ENCODE measurements at places on chromosomes 13 and 19. TPM values are rescaled to one million over a fixed set of nuclear protein-coding genes. Genes with fewer than 3 reads are reported as not detected.

The C19orf47 gene
- 16.9 TPM for total RNA-seq

The HIPK4 gene
- 0.18 TPM for total RNA-seq

The PGLYRP1 gene
- total RNA-seq: not detected

GRCh38 chr13:49356223-49356622 lies 87.6 kb downstream of the CAB39L start:
- peaks cover 12% of the 10 kb centered on the region for H3K36me3 ChIP-seq
- DNase-seq: no peak
- no peak overlapping the region for H3K4me3 ChIP-seq
- H3K4me1 ChIP-seq: peaks cover 1% of the 10 kb centered on the region
- H3K27ac ChIP-seq: no peak overlapping the region

DNA sequence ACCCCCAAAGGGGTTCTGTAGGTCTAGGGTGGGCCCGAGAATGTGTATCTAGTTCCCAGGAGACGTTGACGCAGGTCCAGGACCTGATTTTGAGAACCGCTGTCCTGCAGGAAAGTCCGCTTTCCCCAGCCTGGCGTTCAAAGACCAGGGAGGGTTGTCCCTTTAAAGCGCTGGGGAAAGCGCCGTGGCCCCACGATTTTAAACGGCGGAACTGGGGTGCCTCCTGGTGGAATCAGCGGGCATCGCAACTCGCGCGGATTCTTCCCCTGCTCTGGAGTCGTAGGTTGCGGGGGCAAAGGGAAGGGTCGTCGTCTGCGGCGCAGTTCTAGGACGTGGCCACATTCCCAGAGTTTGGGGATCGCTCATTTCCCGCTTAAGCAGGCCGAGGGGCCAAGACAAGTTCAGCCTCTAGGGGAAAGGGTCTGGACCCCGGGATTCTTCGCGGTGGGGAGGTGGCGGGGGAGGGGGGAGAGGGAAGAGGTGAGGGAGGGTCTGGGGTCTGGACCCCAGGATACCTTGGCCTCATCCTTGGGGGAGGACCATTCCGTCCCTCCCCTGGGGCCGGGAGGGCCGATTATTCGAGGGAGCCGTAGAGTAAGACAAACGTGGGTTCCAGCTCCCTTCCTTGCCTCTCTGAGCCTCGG lies 7.7 kb downstream of the PNMA8B start:
- H3K4me3 ChIP-seq: no peak overlapping the region
- peak; percentile 64 for DNase-seq
- no peaks in the 10 kb centered on the region for H3K36me3 ChIP-seq
- peaks cover 62% of the 10 kb centered on the region for H3K27me3 ChIP-seq

DNA sequence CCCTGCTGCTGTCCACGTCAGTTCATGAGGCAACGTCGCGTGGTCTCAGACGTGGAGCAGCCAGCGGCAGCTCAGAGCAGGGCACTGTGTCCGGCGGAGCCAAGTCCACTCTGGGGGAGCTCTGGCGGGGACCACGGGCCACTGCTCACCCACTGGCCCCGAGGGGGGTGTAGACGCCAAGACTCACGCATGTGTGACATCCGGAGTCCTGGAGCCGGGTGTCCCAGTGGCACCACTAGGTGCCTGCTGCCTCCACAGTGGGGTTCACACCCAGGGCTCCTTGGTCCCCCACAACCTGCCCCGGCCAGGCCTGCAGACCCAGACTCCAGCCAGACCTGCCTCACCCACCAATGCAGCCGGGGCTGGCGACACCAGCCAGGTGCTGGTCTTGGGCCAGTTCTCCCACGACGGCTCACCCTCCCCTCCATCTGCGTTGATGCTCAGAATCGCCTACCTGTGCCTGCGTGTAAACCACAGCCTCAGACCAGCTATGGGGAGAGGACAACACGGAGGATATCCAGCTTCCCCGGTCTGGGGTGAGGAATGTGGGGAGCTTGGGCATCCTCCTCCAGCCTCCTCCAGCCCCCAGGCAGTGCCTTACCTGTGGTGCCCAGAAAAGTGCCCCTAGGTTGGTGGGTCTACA lies 6.6 kb downstream of the FSTL3 start:
- H3K27me3 ChIP-seq: no peaks in the 10 kb centered on the region
- no peak for DNase-seq
- peak overlapping the region; percentile 86 for H3K27ac ChIP-seq

- no peak for DNase-seq
- peaks cover 11% of the 10 kb centered on the region for H3K4me1 ChIP-seq
- no peaks in the 10 kb centered on the region for H3K27me3 ChIP-seq
- H3K36me3 ChIP-seq: peaks cover 36% of the 10 kb centered on the region
Observed at GRCh38 chr13:27065582-27065981, 106.0 kb downstream of the USP12 start.

DNA sequence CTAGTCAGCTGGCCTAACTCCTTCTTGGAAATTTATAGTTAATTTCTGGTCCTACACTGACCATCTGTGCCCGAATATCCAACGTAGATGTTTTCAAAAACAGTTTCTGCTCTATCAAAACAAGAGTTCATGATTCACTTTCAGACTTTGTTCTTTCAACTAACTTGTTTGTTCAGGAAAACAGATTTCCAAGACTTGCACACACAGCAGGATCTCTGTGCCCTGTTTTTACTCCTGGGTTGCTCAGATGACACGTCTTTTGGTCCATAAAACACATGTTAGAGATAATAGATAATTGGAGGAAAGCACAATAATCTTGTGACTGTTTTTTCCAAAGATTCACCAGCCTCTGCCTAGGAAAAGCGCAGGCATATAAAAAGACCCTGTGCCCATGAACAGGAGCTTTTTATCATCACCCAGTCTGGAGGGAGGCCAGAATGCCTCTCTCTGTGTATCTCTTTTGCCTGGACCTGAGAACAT lies 218.0 kb downstream of the IRS2 start:
- no peaks in the 10 kb centered on the region for H3K27me3 ChIP-seq
- peaks cover 16% of the 10 kb centered on the region for H3K4me1 ChIP-seq
- H3K36me3 ChIP-seq: no peaks in the 10 kb centered on the region
- H3K4me3 ChIP-seq: no peak overlapping the region

DNA sequence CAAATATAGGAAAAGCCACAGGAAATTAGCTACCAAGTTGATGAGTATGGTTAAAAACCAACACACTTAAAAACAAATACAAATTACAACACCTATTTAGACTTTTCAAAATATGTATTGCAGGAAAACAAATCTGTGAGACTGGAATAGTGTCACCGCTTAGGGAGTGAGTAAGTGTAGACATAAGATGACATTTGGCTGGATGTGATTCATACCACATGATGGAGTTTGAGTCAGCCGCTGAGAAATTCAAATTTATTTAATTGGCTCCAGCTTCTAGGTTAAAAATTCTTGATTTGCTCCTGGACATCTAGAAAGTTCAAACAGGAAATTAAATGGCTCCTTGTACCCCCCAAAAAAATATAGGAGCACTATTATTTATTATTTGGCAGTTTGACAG lies 531.7 kb downstream of the SLITRK1 start:
- no peaks in the 10 kb centered on the region for H3K36me3 ChIP-seq
- H3K27me3 ChIP-seq: no peaks in the 10 kb centered on the region
- no peaks in the 10 kb centered on the region for H3K4me1 ChIP-seq
- no peak overlapping the region for H3K27ac ChIP-seq
